Ovary (tissue), 10 donors: ENCODE measurements at places on chromosomes 5 and 9.

DNA sequence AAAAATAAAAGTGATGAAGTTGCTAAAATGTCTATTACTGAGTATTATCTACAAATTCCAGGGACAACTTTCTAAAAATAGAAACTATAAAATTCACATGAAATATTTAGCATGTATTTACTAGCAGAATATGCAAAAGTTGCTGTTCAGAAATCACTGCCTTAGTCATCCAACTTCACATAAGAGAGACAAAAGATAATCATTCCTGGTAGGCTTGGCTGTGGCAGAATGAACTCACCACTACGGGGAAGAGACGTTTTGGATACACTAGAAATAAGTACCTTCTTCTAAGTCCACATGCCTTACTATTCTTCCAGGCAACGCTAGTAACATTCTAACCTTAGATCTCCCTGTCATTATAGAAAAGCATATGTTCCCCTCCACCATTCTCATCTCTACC, 272.2 kb downstream of the BNC2 start:
- no peak for DNase-seq

GRCh38 chr9:14029806-14030374, 284.1 kb downstream of the NFIB start:
- DNase-seq, result no peak

GRCh38 chr9:77856615-77857014, 175.0 kb downstream of the GNAQ start:
- DNase-seq, result no peak

DNA sequence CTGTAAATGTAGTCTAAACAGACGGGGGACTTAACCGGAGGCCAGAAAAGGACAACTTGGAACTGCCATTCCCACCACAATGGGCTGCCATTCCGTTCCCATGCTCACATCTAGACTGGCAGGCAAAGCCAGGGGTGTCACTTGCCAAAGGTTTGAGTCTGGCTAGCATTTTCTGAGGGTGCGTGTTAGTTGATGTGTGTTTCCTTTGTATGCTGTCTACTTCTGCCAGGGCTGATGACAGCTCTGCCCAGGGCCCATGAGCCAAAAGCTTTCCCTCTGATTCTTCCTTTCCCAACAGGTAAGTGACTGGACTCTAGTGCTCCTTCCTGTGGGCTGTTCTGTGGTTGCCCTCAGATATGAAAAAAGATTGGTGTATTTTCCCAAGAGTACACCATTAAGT, 68.0 kb downstream of the ZNF608 start:
- DNase-seq, result no peak

GRCh38 chr9:2496934-2497333, 124.7 kb upstream of the VLDLR start:
- DNase-seq, result no peak

- no peak for DNase-seq
These were observed 369.0 kb downstream of the KIAA0825 start for GRCh38 chr5:94249430-94249829.

- no peak for DNase-seq
These were observed 262.7 kb upstream of the KLF9 start for GRCh38 chr9:70677055-70677735.

DNA sequence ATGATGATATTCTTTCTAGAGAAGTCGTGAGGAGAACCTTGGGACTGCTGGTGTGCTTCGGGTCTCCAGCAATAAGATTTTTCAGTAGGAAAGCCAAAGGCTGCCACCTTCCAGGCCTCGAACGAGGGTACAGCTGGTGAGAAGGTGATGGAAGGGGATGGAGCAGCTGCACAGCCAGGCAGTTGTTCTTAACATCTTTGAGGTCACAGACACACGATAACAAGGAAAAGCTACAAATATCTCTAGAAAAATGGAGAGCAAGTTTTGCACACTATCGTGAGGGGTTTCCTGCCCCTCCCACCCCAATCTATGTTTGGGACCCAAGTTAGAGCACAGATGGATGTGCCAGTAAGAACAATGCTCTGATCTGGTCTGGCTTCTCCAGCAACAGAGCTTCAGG, 6.8 kb upstream of the IL7R start:
- DNase-seq, result no peak

DNA sequence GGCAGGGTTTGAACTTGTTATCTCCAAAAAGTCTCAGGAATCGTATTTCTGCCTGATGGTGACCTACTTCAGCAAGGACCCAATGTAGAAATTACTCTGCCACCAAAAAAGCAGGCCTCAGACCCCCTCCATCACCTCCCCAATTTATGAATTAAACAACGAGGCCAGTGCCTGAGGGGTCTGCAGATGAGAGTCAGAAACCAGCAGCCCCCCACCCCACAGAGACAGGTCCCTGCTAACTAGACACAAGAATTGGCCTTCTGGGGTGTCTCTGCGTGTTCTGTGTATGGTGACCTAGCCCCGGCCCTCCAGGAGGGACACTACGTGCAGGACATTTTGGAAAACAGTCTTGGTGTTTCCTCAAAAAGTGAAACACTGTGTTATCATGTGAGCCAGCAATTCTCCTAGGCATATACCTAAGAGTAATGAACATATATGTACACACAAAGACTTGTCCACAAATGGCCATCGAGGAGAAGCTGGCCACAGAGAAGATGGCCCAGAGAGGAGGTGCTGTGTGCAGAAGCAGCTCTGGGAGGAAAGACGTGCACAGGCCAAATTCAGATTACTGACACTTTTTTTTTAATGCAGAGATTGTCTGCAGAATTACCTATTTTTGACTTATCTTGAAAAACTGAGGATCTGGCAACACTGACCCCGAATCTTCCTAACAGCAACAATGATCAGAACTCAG, 93.8 kb downstream of the ADAMTS2 start:
- no peak for DNase-seq

- no peak for DNase-seq
These were observed 18.2 kb downstream of the ATP10B start for GRCh38 chr5:160833806-160834205.

DNA sequence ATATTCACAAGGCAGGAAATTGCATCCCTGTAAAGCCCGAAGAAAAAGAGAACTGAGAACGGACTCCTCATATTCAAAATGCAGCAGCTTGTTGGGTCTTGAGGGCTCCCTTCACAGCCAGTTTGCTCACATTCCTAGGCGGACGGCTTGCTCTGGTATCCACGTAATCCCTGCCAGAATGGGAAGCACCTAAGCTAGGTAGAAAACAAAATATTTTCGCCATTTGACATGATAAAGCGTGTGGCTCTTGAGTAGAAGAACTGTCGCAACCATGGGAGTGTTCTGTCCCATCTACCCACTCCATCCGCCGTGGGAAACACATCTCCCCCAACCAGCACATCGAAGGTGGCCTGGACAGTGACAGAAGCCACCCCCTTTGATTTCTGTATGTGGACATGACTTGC, 183.1 kb downstream of the GAS1 start:
- no peak for DNase-seq

DNA sequence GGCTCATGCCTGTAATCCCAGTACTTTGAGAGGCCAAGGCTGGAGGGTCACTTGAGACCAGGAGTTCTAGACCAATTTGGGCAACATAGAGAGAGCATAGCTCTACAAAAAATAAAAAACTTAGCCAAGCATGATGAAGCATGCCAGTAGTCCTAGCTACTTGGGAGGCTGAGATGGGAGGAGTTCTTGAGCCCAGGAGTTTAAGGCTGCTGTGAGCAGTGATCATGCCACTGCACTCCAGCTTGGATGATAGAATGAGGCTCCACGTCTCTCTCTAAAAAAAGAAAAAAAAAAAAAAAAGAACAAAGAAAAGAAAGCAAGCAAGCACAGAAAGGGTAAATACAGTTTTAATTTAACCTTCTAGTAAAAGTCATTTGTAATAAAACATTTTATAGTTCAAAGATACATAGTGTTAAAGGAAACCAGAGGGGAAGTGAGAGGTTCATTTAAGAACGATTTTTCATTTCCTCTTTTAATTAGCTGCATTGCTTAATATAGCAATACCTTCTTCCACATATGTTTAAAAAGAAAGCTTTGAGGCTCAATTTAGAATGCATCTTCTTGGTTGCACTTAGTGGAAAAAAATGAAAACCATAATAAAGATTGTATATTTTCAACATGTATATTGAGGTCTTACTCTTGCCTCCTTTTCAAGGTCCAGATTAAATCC, 14.9 kb downstream of the GAPT start:
- DNase-seq, result no peak

DNA sequence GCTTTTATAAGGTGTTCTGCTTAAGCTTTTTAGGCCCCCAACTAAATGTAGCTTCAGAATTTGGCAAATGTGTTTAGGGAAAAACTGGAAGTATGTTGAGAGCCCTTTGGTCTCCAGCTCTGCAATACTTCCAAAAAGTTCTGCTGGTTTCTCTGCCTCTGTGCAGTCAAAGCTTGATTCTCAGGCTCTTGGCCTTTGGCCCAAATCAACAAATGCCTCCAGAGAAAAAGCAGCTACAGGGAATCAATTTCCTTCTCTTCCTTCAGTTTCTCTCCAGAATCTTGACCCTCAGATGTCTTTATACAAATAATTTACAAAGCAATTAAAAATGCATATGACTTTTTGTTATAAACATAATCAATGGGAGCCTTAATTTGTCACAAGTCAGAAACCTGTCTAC, 235.7 kb downstream of the COMMD10 start:
- no peak for DNase-seq

DNA sequence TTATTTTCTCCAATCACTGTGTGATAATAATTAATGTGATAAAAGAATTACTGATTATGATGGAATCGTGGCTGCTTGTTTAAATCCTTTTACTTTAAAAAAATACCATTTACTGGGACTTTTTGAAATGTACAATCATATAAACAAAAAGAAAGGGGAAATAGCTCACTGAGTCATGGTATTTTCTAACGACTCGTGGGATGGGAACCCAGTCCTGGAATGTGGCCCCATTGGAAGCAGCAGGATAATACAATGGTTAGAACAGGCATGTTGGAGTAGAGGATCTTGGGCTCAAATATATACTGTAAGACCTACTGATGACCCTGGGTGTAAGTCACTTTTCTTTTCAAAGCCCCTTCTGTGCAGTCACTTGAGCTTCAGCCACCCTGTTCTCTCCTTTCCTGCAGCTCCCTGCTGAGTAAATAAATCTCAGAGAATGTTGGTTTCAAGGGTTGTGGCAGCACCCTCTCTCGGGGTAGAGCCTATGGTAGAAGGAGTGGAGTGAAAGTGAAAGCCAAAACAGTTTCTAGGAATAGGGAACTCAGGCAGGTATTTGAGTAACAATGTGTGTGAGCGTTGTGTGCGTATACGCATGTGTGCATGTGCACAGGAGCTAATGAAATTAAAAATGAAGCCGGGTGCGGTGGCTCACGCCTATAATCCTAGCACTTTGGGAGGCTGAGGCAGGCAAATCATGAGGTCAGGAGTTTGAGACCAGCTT, 40.8 kb upstream of the LARP1 start:
- DNase-seq, result no peak

GRCh38 chr5:175922192-175922885, 45.8 kb downstream of the THOC3 start:
- no peak for DNase-seq

GRCh38 chr5:120151181-120151580, 312.9 kb upstream of the PRR16 start:
- no peak for DNase-seq

DNA sequence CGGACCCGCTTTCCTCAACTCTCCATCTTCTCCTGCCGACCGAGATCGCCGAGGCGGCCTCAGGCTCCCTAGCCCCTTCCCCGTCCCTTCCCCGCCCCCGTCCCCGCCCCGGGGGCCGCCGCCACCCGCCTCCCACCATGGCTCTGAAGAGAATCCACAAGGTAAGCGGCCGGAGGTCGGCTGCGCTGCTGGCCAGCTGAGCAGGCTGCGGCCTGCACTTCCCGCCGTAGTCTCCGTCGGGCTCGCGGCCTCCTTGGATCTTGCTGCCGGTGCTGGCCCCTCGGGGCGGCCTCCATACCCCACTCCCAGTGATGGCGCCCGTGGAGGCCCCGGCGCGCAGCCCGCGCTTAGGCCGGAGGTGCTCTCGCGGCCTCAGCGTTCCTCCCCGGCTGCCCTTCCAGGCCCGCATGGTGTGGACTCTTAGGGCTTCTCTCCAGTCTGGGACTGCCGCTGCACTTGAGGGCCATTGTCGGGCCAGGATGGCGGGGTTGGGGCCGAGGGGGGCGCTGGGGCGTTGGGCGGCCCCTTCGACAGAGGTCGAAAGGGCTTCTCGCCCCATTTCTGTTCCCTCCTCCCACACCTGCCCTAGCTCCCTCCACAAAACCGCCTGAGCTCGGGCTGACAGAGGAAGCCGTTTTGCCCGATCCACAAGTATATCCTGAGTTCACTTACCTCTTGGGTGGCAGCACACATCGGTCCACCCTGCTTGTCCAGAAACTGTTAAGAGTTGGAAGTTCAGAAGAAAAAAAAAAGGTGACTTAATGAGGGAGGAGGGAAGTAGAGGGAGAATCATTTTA, 714 bp downstream of the UBE2D2 start:
- no peak for DNase-seq

- no peak for DNase-seq
These were observed 77.2 kb downstream of the ITGA1 start for GRCh38 chr5:52864884-52865283.

DNA sequence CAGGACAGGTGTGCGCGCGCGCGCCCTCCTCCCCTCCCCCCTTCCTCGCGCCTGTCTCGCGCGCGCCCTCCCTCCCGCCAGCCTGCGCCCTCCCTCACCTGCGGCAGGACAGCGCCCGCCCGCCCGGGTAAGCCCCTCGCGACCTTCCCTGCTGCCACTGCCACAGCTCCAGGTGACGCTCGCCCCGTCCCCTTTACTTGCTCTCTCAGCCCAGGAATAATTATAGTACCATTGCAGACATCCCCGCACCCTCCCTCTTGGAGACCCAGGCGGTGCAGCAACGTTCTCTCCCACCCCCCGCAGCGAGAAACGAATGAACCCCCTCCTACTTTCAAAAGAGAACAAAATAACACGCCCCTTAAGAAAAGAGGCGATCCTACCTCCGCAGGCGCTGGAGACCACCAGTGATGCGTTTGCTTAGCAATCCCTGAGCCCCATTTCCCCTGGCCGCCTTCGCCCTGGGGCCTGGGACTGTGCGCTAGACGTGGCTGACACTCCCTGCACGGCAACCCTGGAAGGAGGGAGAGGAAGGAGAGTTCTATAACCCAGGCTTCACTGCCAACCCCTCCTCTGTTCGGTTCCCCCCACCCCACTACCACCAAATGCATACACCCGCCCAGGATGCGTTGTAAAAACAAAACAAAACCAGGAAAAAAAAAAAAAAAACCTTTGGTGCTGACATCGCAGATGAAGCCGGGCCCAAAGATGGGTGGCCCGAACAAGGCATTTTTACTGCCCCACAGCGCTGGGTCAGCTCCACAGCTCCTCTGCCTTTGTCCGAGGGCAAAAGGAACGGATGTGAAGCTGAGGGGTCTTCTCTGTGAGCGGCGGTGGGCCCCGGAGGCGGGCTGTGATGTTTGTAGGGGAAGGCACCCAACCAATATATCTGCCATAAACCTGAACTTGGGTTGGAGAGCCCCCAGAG, 5.6 kb upstream of the PURA start:
- DNase-seq, result peak; percentile 50
